Stimulated activated CD8-positive, alpha-beta memory T cell treated with anti-CD3 and anti-CD28 coated beads, Interleukin-15, amount 100 ng/mL, for 4 hours (primary cell): ENCODE measurements at places on chromosomes 2 and 18.

GRCh38 chr18:25077944-25078723, 273.8 kb downstream of the ZNF521 start:
- DNase-seq: no peak

GRCh38 chr2:43240766-43241150, 14.4 kb upstream of the ZFP36L2 start:
- no peak for DNase-seq

GRCh38 chr2:239462671-239463506, 62.1 kb upstream of the HDAC4 start:
- no peak for DNase-seq

DNA sequence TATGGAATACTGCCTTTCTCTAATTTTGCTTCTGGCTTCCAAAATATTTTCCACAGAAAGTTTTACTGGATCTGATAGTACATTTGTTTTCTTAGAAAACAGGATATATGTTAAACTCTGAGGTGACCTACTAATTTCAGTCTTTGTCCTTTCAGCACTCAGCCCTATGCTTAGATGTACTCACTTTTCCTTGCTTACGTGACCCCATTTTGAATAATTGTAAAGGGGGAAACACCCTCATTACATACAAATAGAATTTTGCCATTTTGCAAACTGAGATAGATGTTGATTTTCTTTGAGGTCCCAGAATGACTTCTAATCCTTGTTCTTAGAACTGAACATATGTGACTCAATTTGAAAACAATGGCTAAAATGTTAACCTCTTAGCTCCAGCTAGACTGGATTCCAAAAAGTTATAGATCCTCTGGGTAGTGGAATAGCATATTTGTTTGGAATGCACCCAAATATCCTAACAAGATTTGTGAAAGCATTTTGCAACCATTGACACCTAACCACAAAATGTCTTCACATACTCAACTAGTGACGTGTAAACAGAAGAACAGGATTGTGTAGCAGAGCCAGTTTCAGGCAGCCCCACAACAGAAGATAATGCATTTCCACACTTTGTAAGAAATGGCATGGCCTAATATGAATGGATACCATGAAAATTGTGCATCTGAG, 44.8 kb upstream of the EHBP1 start:
- DNase-seq: no peak

GRCh38 chr2:129935118-129935517, 44.3 kb upstream of the RAB6C start:
- no peak for DNase-seq

DNA sequence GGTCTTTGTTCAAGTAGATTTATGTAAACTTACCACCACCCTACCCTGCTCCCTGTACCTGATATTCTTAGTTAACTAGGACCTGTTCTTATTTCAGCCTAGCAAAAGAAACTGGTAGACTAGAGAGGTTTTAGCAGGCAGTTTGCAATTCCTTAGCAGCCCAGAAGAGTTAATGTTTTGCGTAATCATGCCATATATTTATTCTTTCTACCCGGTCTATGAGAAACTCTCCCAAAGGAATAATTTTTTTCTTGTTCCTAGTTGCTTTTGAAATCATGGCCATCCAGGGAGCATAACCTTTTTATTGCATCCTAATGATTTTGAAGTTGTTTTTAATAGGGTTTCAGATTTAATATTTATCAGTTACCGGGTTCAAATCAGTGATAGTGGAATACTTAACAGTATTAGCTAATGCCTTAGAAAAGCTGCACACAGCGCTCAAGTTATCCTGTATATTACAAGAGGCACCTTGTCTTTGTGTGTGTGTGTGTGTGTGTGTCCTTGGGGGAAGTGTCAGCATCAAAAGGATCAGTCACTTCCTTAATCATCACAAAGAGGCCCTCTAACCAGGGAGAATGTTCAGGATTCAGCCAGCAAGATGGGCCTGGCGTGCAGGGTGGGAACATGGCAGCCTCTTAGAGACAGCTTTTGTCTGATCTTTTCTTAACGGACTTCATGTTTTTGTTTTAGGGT, 52.9 kb downstream of the CABLES1 start:
- DNase-seq: no peak

DNA sequence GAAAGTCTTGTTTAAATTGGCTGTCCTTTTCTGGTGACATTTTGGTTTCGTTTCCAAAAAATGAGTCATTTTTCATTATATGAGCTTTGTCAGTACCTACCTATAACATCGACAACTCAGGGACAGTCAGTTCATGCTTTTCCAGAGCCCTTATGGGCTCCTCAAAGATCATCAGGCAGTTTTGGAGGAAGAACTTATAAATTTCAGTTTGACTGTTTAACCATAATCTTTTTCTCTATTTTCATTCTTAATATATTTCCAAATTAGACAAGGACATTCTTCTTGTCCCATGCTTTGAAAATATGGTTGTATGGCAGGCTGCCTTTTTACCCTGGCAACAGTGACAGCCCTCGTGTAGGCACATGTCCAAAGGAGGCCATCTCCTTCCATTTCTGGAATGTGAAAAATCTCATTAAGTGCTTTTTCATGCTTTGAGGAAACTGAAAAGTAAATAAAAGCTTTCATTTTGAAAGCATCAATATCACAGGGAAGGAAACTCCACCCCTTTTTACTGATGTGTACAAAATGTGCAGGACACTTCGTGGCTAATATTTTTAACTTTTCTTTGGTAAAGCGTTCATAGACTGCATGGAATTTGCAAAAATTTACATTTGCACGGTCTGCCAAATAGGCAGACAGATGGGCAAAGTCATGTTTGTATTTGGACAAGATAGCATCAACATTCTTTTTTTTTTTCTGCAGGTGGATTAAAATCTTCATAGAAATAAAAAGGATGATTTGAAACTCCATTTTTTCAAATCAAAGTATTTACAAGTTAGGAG, 7.2 kb upstream of the PROC start:
- DNase-seq: no peak
